ENCODE measurements at places on chromosomes 6 and 20.

DNA sequence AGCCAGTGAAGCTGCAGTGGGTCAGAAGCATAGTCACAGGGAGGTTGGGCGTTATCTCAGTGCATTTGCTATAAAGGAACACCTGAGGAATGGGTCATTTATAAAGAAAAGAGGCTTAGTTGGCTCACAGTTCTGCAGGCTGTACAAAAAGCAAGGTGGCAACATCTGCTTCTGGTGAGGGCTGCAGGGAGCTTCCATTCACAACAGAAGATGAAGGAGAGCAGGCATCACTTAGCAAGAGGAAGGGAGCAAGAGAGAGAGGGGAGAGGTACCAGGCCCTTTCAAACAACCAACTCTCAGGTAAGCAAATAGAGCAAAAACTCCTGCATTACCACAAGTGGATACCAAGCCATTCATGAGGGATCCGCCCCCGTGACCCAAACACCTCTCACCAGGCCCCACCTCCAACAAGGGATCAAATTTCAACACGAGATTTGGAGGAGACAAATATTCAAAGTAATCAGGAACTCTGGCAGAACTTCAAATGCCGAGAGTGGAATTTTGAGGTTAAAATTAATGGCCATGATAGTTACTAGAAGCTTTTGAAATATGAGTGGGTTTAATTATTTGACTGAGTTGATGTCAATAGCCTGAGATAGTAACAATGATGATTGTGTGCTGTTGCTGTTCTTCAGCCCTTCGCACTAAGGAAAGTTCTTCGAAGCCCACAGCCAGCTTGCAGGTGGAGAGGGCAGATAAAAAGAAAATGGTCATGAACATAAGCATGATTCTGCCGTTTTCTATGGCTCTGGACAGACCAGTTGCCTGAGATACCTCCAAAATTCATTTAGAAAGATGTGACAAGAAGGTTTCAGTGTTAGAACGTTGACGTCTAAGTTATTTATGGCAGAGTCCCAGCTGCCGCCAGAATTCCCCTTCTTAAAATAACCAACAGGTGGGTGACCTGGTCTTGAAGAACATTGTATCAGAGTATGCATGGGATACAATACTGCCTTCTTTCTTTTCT is 55.3 kb upstream of the ADTRP start:
- DNase-seq, result no peak

- DNase-seq, result no peak
Measured at GRCh38 chr6:158791274-158791855, 27.8 kb downstream of the EZR start.

DNA sequence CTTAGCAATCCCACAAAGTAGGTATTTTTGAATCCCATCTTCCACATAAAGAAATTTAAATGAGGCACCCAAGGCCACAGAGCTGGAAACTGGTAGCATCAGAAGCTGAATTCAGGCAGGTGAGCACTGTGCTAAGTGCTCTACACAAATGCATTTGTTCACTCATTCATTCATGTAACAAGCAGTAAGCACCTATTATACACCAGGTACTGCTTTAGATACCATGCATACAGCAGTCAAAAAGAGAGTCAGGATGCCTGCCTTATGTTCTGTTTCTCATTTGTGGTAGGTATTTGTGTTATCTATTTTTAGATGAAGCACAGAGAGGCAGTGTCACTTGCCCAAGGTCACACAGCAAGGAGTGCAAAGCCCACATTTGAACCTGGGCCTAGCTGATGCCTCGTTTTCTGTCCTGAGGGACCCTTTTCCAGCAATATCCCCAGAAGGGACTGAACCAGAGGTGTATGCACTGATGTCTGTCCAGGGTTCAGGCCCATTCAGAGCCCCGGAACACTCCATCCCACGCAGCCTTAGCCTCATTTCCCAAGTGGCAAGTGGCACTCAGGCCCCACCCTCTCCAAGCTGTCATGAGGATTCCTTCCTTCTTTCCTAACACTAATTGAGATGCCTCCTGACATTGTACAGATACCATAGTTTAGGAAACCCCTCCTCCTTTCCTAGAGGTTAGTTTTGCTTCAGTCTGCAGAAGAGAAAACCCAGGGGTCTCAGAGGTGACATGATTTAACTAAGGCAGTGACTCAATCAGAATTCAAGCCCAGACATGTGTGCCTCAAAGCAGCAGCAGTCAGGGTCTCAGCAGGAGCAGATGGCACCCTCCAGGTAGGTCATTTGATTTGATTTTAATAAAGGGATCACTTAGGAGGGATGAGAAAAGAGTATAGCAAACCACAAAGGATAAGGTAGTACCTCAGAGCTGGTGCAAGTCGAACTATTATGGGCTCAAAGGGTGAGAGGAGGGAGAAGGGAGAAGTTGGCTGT is 61.2 kb upstream of the SIRPA start:
- DNase-seq, result no peak

GRCh38 chr6:117194978-117195377 is 70.4 kb upstream of the VGLL2 start:
- DNase-seq, result no peak

- DNase-seq, result no peak
Measured at GRCh38 chr6:32046450-32047083, 8.4 kb downstream of the CYP21A2 start.

DNA sequence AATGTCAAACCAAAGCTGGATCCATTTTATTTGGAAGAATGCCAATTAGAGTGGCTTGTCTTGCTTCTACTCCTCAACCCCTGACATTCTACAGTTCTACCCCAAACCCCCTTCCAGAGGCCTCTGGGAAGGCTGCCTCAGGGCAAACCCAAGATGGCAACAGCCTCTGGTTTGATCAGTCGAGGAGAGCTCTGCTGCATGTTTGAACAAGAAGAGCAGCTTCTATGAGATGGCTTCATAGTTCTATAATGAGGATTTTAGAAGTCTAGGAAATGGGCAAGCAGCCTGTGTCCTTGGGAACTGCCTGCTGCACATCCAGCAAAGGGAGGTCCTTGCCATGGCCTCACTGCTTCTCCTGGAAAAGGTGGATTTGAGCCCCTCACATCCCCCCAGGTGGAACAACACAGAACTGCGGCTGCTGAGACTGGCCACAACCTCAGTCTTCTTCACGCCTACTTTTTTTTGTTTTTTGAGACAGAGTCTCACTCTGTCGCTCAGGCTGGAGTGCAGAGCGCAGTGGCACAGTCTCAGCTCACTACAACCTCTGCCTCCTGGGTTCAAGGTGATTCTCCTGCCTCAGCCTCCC is 37.9 kb downstream of the ZC3H12D start:
- DNase-seq, result no peak

- DNase-seq, result no peak
Measured at GRCh38 chr6:3906846-3907151, 57.6 kb downstream of the FAM50B start.

- no peak for DNase-seq
Measured at GRCh38 chr20:64131406-64131805, 24.0 kb upstream of the NPBWR2 start.

DNA sequence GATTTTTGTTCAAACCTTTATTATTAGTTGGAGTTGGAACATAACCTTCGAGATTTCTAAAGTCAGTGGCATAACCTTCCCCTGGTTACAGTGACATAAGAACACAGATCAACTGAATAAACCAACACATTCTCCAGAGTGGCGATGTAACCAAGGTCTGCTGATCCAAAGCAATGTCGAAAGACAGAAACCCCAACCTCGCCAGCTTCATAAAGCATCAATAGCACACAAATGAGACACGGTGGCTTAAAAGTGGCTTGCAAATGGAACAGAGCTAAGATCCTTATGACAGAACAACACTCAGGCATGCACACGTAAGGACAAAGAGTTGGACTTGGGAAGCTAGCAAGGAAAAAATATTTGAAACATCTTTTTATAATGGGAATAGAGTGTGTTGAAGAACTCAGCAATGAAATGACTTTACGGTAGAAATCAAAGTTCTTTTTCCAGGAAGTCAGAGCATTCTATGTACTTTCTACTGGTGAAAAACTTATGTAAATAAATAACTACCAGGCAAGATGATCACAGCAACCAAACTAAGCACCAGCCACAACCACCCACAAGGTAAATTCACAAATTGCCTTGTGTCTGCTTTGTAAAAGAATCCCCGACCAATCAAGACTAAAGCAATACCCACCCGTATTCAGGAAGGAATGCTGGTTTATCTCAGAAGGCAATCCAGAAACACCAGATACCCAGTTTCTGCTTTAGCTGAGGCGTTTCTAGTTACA is 61.0 kb upstream of the NHSL1 start:
- no peak for DNase-seq

- no peak for DNase-seq
Measured at GRCh38 chr6:102229271-102229670, 835.8 kb downstream of the GRIK2 start.

- DNase-seq, result no peak
Measured at GRCh38 chr6:169189686-169190085, 64.0 kb downstream of the THBS2 start.

GRCh38 chr6:152151920-152152319 is 344.4 kb downstream of the ESR1 start:
- DNase-seq, result no peak

DNA sequence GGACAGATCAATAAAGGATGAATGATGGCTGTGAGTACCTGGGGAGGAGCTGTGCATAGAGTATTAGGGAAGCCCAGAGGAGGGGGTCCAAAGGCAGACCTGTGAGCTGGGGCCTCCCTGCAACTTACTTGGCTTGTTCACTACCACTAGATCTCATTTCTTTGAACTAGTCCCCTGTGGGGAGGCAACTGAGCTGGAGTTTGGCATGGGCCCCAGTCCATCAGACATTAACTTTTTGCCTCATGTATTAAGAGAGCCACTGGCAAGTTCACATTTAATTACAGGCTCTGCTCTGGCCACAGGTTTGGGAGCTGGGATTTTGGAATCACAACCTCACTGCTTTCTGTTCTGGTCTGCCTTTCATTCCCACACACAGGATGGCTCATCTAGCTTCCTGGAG is 254.1 kb downstream of the PRL start:
- DNase-seq, result no peak

GRCh38 chr6:13600036-13600435 is 15.1 kb upstream of the NOL7 start:
- no peak for DNase-seq

- DNase-seq, result no peak
Measured at GRCh38 chr6:32291543-32291942, 67.7 kb upstream of the NOTCH4 start.

DNA sequence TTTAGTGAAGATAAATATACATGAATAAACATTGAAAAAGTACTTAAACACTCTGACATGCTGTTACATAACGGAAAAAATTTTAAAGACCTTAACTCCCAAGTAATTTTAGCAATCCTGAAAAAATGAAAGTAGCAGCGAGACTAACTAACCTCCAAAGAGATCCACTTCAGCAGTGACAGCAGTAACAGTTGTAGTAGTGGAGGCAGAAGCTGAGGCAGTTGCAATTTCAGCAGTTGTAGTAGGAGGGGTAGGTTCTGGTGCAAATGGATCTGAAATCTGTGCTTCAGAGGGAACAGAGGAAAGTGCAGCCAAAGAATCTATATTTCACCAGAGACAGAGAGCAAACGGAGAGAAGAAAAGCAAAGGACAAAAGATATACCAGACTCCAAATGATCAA is 88.8 kb downstream of the PRSS35 start:
- DNase-seq, result no peak

DNA sequence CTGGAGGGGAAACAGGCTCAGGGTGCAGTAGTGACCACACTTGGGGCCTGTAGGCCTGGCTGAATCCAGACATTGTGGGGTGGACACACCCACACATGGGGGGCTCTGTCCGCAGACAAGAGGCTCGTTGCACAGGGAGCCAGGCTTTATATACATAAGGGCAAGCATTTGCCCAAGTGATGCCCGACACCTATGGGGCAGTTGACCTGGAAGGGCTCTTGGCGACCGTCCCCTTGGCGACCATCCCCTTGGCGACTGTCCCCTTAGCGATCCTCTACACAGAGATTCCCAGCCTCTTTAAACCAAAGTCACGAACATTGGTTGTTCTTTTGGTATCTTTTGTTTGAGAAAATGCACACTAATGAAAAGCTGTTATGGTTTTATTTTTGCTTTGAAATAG is 2.7 kb downstream of the TOX2 start:
- DNase-seq, result no peak

- no peak for DNase-seq
Measured at GRCh38 chr6:143286251-143286795, 164.2 kb downstream of the ADAT2 start.

DNA sequence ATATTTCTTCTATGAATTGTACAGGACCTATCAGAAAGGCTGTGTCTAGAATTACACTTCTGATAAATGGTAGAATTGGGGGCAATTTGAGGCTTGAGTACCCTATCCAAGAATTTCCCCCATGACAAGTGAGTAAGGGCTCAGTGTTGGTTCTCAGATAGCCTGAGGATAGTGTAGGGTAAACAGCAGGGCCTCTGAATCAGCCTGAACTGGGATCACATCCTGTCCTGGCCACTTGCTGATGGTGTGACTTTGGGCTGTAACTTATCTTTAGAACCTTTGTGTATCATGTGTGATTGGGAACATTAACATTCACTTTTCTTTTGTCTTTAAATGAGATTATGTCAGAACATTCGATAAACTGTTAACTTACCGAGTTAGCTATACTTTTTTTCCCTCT is 151.0 kb downstream of the CLIC5 start:
- DNase-seq, result no peak

DNA sequence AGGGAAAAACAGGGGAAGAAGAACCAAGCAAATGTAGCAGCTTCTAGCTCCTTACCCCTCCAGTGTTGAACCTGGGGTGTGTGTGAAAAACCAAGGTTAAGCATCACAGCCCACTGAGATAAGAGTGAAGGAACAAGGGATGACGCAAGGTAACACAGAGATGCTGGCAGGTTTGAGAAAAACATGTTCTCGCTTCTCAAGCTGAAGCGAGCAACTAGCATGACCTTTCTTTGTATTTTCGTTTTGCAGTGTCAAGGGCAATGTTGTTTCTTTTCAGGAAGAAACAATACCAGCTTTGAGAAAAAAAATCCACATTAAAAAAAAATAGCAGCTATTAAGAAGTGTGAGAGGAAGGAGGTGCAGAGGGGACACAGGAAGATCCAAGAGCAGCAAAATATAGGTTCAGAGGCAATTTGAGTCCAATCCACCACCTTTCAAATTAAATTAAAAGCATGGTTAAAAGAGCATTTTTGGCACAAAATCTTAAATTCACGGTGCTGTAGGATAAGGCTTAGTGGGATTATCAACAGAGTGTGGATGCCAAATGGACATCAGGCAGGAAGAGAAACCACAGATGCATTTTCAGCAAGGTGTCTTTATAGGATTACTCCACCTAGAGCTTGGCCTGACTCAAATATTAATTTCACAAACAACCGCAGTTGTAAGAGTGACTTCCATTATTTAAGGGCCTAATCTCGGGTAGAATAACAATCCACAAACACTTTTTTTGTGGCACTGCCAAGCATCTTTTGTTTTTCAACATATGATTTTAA is 70.9 kb downstream of the SYNE1 start:
- no peak for DNase-seq

- no peak for DNase-seq
Measured at GRCh38 chr6:34536251-34536958, 19.7 kb downstream of the SPDEF start.

DNA sequence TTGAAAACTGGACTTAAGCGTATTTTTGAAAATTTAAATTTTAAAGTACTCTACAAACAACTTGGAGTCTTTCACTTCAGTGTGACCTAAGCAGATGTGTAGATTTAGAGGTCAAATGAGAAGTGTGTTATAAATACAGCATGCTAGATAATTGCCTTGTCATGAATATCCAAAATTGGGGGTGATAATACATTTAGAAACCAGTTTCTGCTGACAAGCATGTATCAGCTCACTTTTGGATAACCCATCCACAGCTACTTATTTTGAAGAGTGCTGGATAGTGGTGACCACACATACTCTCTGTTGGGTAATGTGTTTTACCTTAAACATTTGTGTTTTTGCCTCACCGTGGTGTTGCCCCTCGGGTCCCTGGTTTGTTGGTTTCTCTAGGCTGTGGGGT is 14.9 kb downstream of the RREB1 start:
- DNase-seq, result no peak

GRCh38 chr20:3681352-3681930 is 369 bp downstream of the ADAM33 start:
- no peak for DNase-seq

All from activated naive CD4-positive, alpha-beta T cell treated with Interleukin-2 at 50 U/mL for 16 hours (primary cell).